Stimulated activated CD8-positive, alpha-beta memory T cell treated with anti-CD3 and anti-CD28 coated beads, Interleukin-4, amount 100 ng/mL, for 1 hour (primary cell): ENCODE measurements at places on chromosomes 5 and 9.

- DNase-seq = no peak
Observed at GRCh38 chr9:18229992-18230676, 243.8 kb upstream of the ADAMTSL1 start.

DNA sequence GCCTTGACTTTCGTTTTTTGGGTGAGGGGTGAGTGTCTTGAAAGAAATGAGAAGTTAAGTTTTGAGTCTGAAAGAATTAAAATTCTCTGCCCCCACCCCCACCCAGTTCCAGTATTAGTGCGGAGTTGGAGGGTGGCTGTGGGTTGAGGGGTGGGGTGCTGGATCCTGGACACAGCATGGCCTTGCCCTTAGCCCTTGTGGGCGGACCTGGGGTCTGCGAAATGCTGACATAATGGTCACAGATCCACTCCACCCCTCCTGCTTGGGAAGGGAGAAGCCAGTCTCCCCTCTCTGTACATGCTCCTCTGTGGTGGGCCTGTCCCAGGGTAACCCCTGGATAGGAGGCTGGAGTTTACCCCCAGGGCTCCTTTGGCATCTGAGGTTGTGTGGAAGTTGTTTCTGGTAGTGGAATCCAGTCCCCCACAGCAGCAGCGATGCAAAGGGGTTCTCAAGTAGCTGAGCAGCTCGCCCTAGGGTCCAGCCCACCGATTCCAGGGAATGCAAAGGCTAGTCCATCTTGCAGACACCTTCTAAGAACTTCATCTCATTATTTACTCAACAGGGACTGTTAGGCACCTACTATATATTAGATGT lies 42.8 kb upstream of the TCF7 start:
- DNase-seq = no peak

DNA sequence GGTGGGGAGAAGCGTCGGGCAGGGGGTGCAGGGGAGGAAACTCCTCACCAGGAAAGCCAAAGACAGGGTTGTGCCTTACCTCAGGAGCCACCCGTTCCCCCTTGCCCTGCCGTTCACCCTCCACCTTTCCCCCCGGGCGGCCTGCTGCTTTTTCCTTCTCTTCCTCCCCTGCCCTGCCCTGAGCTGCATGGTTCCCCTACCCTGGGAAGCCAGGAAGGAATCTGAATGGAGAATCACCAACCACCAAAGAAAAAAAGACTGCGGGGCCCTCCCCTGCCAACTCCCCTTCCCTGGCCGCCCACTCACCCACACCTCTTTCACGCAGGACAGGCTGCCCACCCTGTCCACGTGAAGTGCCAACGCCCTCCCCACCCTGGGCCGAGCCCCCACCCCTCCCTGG lies 820 bp upstream of the NFX1 start:
- DNase-seq = no peak

DNA sequence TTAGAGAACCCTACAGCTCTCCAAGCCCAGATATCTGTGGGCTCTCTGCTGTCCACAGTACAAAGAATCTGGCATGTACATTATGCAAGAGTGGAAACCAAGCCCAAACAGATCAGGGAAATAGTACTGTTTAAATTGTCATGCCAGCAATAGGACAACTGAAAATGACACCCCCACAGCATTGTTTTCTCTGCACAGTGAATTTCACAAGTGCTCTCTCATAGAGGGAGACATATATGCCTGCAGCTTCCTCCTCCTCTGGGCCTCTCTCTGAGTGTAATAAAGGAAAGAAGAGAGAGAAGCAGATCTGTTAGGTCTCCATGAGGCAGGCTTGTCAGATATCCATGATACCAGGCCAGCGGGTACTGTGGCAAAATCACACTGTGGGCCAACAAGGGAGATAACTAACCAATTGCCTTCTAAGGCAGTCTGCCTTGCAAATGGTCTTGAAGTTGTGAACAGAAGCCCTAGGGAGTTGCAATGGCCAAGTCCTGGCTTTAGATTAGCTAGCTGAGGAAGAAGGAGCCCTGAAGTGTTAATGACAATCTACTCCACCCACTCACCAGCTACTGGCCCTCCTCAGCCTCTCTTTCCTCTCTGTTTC lies 54.4 kb upstream of the JMY start:
- no peak for DNase-seq

- no peak for DNase-seq
Observed at GRCh38 chr9:105405514-105406131, 42.2 kb upstream of the FSD1L start.

- DNase-seq = no peak
Observed at GRCh38 chr5:113748403-113748802, 234.9 kb downstream of the YTHDC2 start.

DNA sequence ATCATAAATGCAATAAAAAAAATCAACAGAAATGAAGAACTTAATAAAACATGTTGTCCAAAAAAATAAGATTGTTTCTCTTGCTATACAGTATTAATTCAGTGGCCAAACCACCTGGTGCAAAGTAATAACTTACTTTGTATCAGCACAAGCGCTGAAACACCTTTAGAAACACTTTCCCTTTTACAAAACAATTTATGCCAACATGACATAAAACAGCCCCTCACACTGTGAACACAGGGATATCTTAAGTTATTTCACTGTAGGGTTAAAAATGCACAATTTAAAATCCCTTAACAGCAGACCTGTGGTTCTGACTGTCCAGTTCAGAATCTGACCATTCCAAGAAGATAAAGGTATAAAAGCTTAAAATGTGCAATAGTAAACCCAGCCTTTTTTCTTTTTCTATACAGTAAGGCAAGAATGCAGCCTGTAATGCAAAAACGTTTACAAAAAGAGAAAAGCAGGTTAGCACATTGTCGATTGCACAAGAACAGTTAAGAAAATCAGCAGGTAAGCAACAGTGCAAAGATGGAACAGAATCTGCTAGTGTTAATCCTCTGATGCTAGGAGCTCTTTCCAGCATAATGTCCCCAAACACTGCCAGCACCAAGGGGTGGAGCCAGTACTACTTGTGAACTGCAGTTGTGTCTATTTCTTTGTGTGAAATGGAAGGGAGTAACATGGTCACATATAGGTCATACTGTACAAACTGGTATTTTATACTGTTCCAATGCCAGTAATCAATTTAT lies 21.6 kb downstream of the RAB14 start:
- DNase-seq = no peak

DNA sequence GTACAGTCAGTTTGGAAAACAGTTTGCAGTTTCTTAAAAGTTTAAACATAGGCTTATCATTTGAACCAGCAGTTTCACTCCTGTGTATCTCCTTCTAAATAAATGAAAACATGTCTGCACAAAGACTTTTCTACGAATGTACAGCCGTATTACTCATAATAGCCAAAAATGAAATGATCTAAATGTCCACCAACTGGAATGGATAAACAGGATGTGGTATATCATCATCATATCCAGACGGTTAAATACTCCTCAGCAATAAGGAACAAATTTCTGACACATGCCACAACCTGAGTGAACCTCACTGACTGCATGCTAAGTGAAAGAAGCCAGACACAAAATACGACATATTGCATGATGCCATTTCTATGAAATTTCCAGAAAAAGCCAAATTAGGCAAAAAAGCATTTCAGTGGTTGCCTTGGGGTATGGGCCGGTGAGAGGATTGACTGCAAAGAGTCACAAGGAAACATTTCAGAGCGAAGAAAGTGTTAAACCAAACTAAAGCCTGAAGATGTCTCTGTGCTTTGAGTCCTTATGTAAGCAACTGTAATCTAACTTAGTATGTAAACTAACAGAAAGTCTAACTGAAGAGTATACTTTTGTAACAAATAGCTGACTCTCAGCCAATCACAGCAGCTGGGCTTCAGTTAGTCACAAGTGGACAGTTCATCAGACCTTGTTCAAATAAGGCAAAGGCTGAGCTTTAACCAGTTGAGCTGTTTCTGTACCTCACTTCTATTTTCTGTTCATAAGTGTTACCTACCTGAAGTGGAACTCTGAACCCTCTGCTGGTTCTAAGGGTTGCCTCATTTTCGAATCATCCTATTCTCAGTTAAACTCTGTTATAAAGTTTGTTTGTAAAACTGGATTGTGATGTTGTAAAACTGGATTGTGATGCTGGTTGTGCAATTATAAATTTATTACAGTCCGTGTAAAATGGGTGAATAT lies 65.2 kb downstream of the TRIO start:
- no peak for DNase-seq

GRCh38 chr5:131538177-131538593 lies 96.8 kb downstream of the RAPGEF6 start:
- DNase-seq = no peak

- no peak for DNase-seq
Observed at GRCh38 chr5:172973127-172973916, 10.2 kb upstream of the ATP6V0E1 start.

DNA sequence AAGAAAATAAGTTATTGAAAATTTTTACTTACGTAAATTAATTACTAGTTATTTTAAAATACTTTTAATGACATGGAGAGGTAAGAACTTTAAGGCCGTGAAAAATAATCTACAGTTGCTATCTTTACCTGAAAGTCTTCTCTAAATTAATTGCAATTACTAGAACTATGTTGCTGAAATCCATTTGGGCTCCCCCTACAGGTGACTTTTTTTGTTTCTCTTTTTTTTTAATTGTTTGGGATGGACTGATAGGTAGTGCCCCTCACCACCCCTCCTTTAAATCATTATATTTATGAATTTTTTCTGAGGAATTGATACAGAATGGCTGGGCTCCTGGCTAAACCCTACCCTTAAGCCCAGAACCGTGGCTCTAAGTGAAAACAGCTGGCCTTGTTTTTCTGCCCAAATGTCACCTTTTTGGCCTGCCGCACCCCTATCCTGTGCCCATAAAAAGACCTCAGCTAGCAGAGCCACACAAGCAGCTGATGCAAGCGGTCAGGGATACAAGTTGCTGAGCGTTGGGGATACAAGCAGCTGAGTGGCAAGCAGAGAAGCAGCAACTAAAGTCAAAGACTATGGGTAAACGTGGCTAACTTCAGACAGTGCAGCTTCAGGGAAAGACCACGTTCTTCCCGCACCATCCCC lies 315.2 kb upstream of the ACO1 start:
- no peak for DNase-seq

GRCh38 chr9:18721995-18722310 lies 248.0 kb downstream of the ADAMTSL1 start:
- DNase-seq = no peak

DNA sequence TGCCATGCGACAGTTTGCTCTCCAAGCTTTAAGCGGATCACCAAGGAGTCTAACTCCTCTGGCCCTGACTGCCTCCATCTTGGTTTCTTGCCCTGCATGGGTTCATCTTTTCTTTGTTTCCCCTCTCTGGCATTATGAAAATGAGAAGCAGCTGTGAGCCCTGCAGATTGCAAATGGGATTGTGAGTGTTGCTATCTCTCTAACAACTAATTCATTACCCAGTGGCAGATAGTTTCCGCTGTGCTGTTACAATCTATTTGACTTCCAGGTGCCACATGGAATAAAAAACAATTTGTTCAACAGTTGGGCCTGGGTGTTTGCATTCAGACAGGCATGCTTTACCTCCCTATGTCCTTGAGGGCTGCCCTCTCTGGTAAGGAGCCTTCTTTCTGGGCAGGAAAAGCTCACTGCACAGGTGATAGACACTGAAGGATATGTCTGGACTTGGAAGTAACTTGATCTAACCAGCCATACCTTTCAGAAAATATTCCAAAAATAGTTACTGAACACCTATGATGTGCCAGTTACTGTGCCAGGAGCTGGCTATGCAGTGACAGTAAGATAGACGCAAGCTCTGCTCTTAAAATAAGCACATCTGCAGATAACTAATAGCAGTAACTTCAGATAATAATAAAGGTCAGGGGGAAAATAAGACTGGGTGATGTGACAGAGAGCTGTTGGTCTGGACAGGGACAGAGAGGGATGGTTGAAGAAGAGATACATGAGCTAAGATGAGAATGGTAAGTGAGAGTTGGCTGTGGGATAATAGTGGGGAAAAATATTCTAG lies 40.1 kb downstream of the GRIA1 start:
- no peak for DNase-seq

DNA sequence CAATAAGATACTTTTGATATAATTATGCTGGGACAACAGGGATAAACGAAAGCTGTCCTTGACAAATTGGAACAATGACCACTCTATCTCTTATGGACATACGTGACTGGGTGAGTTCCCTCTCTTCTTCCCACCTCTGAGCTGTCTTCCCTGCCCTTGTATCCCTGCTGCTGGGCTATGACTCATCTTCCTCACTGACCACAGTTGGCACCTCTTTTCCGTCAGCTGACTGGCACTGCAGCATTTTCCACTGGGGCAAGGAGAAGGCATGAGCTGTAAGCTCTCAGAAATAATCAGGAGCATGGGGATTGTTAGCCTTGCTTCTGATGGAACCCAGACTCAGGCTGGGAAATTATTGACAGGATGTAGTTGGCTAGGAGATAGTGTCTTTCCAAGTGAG lies 48.7 kb downstream of the PCSK1 start:
- DNase-seq = no peak

DNA sequence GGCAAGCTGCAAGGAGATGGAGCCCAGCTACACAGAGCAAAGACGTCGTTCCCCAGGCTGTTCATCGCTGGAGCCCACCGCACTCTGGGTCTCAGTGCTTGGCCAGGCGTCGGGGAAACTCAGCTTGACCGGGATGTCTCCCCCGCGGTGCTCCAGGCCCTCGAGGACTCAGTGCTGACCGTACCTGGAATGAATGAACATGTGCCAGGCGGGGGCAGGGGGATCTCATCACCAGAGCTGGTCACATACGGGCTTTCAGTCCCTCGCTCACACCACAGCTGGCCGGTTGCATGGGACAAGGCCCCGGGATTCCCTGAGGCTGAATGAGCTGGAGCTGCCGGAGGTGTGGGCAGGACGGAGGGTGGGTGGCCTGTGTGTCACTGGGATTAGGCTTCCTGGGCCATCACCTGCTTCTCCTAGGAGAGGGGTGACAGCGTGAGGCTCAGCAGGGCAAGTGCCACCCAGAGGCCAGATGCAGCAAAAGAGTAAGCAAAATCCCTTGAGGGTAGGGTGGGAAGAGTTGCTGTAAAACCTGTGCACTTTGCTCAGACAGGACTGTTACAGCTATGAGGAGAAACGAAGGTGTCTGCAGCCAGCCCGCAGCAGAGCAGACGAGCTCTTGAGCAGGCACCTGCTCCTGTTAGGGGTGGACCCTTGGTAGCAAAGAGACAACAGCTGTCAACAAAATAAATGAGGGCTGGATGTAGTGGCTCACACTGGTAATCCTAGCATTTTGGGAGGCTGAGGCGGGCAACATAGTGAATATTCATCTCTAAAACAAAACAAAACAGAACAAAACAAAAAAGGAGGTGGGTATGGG lies 70.7 kb upstream of the RAPGEF1 start:
- no peak for DNase-seq

DNA sequence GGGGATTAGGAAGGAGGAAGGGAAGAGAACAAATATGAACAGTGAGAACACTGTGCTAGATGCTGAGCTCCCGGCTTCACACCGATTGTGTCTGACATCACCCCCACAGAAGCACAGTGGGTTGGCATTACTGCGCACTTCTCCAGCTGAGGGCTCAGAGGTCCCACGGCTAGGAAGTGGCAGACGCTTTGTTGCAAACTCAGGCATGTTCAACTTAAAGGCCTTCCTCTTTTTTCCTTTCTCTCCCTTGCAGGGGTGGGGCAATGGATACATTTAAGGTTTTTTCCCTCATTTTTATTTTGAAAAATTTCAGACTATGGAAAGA lies 15.5 kb upstream of the SHB start:
- no peak for DNase-seq

- no peak for DNase-seq
Observed at GRCh38 chr5:71475788-71476384, 20.4 kb downstream of the BDP1 start.
